ENCODE measurements at places on chromosomes 1 and 21. TPM values are rescaled to one million over a fixed set of nuclear protein-coding genes. Genes with fewer than 3 reads are reported as not detected.

Gene FLG
- total RNA-seq = not detected

Gene CASQ2
- total RNA-seq = not detected

Gene PIGK
- total RNA-seq = 19.3 TPM

Gene TIAM1
- total RNA-seq = 105 TPM

Gene S100A7A
- total RNA-seq = not detected

Gene SLC16A4
- total RNA-seq = 0.44 TPM

Gene F3
- total RNA-seq = 0.07 TPM

Gene NBPF6
- total RNA-seq = 0.40 TPM

Gene NBPF1
- 4.2 TPM for total RNA-seq

Gene ZP4
- not detected for total RNA-seq

Measured in activated CD4-positive, alpha-beta T cell treated with anti-CD3 and anti-CD28 coated beads, Interleukin-2, amount 10 ng/mL, durations not matched to agents 24 days and 14 days (primary cell).